ENCODE measurements at places on chromosomes 5 and 9.

DNA sequence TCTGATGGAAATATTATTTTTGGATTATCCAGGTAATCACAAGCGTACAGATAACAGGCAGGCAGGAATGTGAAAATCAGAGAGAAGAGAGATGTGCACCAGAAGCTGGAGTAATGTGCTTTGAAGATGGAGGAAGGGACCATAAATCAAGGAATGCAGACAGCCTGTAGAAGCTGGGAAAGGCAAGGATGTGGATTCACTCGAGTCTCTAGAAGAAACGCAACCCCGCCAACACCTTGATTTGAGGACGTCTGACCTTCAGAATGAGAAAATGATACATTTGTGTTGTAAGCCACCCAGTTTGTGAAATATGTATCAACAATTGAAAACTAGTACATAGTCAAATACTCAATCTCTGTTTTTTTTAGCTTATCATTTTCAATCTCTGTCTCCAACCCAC, 207.6 kb upstream of the MPDZ start:
- no peak for DNase-seq

DNA sequence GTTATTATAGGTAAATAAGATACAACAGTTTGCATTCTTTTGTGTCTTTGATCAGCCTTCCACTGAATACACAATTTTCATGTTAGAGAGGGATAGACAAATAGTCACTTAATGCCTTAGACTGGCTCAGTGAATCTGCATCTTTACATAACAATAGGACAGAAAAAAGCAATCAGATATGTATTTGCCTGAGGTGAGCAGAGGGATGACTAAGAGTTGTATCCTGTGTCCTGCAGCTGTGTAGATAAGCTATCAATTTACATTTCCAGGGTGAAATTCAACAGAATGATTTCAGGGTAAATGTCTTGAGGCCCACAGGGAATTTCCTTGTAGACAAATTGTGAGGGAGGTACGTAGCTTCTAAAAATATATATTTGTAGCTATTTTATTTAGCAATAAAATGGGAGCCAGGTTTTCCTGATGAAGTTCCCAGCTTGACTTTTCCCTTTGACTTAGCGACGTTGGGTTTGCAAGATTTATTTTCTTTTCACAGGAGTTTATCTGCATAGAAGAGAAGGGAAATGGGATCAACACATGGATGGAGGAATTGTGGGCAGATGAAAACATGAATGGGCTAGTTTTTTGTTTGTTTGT, 586.1 kb upstream of the CDH6 start:
- no peak for DNase-seq

GRCh38 chr5:6262651-6263363, 115.5 kb downstream of the MED10 start:
- DNase-seq = no peak

GRCh38 chr5:56512313-56512996, 279.3 kb upstream of the ANKRD55 start:
- no peak for DNase-seq

DNA sequence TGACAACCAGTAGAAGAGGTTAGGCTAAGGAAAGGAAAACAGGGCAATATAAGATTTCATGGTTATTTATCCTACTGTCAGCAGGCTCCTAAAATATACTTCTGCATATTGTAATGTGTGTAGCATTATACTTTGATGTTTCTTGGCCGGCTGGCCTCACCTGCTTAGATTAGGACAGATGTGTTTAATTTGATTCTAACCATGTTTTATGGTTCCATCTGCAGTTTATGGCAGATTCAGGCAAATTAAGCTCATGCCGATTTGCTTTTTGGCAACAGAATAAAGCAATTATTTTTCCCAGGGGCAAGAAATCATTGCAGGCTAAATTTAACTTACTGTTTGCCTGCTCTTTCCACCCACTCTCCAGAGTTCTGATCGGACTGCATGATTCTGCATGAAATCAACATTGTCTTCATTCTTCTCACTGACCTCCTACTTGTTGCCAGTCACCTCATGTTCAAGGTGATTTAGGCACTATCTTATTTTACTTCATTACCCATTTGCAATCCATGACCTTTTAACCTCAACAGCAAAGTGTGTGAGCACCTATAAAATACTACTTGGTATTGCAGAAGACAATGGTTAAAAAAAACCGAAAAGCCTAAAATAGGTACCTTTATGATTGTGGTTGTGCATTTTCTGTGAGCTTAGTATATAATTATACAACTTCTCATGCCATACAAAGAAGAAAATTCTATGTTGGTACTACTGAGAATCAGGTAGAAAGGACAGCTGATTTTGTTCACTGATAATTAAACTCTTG, 125.2 kb downstream of the EDIL3 start:
- DNase-seq = no peak

DNA sequence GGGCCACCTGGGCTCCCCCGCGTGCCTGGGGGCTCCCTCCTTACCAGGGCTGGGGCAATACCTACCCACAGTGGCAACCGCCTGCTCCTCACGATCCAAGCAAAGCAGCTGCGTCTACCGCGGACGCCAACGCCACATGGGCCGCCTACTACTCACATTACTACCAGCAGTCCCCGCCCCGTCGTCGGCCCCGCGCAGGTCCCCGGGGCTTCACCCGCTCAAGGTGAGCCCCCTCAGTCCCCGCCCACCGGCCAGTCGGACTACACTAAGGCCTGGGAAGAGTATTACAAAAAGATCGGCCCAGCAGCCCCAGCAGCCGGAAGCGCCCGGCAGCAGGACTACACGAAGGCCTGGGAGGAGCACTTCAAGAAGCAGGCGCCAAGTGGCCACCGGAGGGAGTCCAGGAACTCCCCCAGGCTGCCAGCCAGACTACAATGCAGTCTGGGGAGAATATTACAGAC, 106.0 kb upstream of the MTAP start:
- no peak for DNase-seq

- DNase-seq = no peak
Observed at GRCh38 chr5:67085616-67086015, 111.0 kb downstream of the CD180 start.
